ENCODE measurements at places on chromosomes 12 and 14. TPM values are rescaled to one million over a fixed set of nuclear protein-coding genes. Genes with fewer than 3 reads are reported as not detected.

Gene GZMB
- not detected for total RNA-seq

GRCh38 chr14:26775765-26776563, 178.1 kb upstream of the NOVA1 start:
- no peak for DNase-seq

- DNase-seq, result no peak
Observed at GRCh38 chr12:67630373-67631088, 18.0 kb upstream of the DYRK2 start.

DNA sequence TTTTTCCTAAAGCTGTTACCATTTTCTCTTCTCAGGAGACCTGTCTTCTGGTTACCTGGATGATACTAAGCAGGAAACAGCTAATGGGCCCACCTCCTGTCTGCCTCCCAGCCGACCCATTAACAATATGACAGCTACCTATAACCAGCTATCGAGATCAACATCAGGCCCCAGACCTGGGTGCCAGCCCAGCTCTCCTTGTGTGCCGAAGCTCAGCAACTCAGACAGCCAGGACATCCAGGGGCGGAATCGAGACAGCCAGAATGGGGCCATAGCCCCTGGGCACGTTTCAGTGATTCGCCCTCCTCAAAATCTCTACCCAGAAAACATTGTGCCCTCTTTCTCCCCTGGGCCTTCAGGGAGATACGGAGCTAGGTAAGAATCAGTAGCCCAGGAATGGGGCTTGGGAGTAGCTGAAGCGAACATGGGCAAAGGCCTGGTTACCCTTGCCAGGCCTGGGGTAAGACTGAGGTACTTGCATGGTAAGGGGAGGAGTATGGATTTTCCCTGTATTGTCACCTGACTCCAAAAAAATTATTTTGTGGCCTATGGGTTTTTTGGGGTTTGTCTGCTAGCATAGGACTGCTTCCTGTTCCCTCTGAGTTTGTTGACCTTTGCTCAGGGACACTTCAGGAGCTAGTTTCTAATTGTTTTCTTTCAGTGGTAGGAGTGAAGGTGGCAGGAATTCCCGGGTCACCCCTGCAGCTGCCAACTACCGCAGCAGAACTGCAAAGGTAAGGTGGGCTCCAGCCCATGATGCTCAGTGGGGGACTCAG, 26.6 kb downstream of the TRAFD1 start:
- DNase-seq, result no peak

DNA sequence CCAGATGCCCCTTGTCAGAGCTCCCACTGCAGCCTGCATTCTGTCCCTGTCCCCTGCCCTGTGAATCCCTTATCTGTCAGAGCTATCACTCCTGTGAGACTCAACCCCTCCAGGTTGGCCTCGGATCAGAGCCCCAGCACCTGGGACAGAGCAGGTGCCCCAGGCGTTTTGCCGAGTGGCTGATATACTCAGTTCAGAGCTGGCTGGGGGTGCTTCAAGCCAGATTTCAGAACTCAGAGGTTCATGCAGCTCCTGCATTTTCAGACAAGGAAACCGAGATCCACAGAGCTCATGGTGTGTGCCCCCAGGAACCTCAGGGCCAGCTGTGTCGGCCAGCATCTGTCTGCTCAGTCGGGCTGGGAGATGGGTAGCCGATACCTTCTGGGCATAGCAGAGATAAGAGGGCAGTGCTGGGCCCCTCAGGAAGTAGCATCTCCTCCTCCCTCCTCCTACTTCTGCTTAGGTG, 228.0 kb upstream of the RTL1 start:
- DNase-seq, result no peak

GRCh38 chr14:90533591-90534021, 136.8 kb downstream of the CALM1 start:
- DNase-seq, result no peak

- DNase-seq, result no peak
Observed at GRCh38 chr12:52953181-52953841, 4.4 kb downstream of the KRT18 start.

DNA sequence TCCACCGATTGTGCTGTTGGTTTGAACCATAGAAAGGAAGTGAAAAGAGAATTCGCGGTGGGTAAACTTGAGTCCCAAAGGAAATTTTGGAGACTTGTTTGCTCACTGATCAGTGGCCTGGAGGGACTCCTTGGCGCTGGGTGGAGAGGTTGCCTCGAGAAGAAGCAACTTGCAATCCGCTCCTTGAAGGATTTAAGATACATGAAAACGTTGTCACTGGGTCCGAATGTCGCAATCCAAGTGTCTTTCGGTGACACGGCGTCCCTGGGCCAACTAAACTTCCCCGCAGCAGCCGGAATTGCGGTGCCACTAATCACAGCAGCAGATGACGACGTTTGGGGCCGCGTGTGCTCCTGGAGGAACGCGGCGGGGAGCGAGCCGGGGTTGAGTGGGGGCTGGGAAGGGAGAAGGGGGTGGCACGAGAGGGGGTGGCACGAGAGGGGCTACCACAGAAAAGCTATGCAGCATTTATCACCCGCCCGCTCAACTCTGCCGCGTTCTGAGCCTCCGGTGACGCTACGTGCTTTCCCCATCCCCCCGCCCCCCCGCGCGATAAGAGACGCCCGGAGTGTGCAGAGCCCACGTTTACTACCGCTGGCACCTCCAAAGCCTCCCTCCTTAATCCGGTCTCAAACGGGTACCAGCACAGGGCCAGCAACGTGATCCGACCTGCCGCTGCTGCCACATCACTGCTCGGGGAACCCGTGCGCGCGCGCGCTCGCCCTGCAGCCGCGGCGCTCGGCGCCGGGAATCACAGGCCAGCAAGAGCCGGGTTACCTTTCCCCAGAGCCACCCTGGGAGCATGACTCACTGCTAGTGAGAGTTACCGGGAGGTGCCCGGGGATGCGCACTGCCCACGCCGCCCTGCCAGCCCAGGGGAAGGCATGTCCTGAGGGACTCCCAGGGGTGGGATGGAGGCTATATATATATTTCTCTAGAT, 833 bp upstream of the BHLHE41 start:
- peak; percentile 76 for DNase-seq

GRCh38 chr14:24204163-24205146, 1.0 kb upstream of the TSSK4 start:
- DNase-seq, result no peak

Gene CMA1
- total RNA-seq, result not detected

DNA sequence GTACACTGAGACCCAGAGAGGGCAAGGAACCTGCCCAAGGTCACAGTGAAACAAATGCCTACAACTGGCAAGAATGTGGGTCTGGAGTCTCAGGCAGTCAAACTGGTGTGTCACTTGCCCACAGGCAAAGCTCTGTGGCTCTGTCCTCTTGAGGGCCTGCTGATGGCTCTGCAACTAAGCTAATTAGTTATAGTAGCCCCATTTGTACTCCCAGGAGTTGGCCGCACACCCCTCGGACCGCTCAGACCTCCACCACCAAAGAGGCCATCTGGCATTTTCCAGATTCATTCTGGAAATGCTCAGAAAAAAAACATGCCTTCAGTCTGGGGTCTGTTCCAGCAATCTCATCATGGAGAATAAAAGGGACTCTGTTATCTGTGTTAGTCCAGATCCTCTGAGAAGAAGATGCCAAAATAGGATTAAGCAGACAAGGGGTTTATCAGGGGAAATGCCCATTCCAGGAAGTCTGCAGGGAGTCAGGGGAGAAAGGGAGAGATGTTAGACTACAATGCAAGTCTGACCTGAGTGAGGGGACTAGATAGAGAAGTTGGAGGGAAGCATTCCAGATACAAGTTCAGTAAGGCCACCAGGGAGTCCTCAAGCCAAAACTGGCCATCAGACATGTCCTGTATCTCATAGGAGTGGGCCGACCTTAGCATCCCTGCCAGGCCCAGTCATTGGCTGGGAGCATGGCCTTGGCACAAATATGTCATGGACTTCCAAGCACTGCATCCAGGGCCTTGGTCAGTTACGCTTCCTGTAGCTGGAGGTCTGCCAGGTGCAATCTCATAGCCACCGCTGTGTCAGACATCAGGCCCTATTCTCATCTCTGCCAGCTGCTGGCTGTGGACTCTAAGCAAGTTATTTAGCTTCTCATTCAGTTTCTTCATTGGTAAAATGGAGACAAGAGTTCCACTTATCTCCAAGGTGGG, 15.4 kb upstream of the OAS1 start:
- no peak for DNase-seq

GRCh38 chr14:36129181-36129580, 47.3 kb downstream of the PTCSC3 start:
- no peak for DNase-seq

DNA sequence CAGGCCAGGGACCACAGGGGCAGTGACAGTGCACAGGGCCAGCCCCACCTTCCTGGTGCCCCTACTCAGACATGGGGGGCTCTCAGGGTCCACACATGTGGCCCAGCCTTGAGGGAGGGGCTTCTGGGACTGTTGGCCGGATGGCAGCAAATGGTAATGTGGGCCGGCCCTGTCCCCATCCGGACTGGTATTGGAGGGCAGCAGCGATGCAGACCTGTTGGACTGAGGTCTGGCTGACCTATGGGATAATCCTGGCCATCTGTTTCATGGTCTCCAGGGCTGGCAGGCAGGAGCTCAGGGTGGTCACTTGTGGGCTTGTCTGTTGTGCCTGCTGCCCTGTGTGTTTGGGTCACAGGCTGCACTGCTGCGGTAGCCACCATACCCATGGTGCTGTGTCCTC, 387.5 kb downstream of the TMEM121 start:
- DNase-seq, result no peak
